ENCODE measurements at places on chromosomes 7 and 10.

GRCh38 chr7:37016064-37016878, 292.0 kb upstream of the AOAH start:
- no peak for DNase-seq

DNA sequence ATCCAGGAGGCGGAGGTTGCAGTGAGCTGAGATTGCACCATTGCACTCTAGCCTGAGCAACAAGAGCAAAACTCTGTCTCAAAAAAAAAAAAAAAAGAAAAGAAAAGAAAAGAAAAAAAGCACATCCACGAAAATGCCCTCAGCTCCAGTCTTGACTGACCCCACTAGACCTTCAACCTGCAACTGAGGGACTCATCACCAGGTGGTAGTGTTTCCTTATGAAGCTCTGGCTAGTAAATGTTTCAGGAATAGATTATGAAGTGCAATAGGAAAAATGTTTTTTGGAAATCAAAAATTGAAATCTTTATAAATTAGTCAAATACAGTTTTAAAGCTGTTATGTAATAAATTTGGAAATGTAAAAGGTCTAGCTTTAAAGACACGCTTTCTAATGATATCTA, 22.4 kb downstream of the TLL2 start:
- no peak for DNase-seq

GRCh38 chr7:124387056-124387455, 354.2 kb upstream of the TMEM229A start:
- no peak for DNase-seq

DNA sequence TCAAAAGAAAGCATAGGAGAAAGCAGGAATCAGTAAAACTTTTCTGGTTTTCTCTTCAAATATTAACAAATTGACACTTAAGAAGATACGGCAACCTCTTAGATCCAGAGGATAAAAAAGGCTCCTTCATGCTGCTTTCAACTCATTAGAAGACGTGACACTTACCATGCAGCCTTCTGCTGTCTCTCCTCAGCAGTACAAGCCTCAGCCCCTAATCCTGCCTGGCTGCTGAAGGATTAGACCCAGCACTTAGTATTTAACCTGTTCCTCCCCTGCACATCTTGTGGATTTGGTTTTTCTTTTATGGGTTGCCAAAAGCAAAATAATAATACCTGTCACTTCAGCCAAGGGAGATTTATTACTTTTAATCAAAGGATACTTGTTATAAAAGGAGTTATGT, 108.4 kb downstream of the LYZL1 start:
- no peak for DNase-seq

GRCh38 chr10:4183761-4184261, 398.8 kb upstream of the KLF6 start:
- peak; percentile 56 for DNase-seq

GRCh38 chr7:51138123-51139085, 178.2 kb downstream of the COBL start:
- DNase-seq: no peak

DNA sequence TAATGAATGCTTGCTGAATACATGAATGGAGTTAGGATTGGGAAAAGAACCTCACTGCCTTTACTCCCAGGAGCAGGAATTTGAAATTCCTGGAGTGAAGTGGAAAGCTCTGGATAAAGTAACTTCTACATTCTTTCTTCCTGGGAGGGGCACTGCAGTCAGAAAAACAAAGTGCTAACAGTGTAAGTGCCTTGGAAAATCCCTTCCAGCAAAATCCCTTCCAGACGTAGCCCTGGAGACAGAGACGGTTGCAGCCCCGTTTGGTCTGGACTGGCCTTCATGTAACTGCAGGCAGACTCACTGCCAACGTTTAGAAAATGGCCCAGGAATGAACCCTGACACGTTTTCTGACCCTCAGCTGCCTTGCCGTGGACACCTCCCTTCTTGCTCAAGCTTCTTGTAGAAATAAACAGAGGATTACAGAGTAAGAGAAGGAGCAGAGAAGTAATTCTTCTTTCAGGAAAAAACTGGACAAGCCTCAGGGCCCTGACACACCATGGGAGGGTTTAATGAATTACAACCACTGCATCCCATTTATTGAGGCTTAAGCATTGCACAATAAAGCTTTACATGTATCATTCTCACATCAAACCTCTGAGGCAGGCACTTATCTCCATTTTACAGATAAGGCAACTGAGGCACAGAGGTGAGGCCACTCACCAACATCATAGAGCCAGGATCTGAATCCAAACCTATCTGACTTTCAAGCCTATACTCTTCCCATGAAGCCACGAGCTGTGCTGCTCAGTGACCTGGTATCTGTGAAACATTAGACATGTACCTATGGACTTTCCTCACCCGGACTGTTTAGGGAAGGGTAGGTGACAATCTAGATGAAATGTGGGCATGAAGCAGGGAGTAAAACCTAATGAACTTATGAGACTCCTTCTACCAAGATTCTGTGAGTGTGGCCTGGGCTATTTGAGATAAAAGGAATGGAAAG, 7.8 kb downstream of the ITPRIP start:
- peak; percentile 83 for DNase-seq

GRCh38 chr10:25965584-25965983, 31.6 kb downstream of the MYO3A start:
- no peak for DNase-seq

GRCh38 chr7:148299350-148300276, 291.0 kb upstream of the C7orf33 start:
- DNase-seq: no peak

GRCh38 chr7:164882-165660, 27.3 kb upstream of the FAM20C start:
- DNase-seq: no peak

- DNase-seq: no peak
These were observed 1262.6 kb upstream of the SORCS1 start for GRCh38 chr10:108427146-108427545.

DNA sequence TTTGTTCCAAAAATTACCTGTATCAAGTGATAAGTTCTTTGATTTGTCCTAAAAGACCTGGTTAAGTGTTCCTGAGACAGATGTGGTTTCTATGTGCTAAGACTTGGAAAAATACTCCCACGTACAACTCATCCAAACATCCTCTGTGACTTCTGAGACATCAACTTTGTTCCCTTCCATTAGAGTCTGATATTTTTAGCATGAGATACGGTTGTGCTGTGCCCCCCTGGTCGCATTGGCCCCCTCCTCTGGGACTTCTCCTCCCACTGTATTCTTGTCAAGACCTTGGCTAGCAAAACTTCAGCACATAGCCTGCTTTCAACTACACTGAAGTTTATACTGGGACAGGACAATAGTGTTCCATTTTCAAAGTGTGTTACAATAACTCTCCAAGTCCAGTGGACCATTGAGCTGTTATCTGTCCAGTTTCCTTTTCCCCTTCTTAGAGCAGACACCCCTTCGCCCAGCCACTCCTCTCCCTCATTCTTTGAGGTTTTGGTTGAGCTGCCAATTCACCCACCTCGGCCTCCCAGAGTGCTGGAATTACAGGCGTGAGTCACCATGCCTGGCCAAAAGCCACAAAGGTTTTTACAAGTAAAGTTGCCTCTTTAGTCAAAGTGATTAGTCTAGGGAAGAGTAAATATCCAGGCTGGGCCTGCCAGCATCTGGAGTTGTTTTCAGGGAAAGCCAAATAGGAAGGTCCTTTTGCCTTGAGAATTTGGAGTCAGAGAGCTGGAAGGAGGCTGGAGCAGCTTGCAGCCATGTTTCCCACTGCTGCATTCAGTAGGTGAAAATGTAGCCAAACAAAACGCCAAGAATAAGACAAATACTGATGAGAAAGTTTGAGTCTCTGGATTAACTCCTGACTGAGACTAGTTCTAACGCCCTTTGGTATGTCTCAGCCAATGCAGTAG, 17.8 kb upstream of the PDLIM1 start:
- peak; percentile 98 for DNase-seq

DNA sequence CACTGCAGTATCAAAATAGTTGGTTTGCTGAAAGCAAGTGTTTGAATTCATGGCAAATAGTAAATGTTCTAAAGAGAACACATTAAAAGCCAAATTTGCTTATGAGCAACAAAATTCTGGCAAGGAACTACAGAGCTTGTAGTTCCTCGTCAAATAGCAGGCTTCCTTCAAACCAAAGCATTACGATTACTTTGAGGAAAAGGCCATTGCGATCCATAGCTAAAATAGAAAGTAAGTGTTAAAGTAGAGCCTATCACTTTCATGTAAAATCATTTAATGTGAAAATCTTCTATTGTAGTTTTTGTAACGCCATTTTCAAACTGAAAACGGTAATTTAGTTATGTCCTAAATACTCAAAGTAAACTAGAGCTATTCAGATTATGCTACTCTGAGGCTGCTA, 20.1 kb downstream of the CACNA2D1 start:
- DNase-seq: no peak

GRCh38 chr10:65341323-65341925, 1584.4 kb upstream of the LRRTM3 start:
- DNase-seq: peak; percentile 70

GRCh38 chr7:28697913-28698563, 260.1 kb downstream of the TRIL start:
- DNase-seq: no peak

- no peak for DNase-seq
These were observed 17.5 kb upstream of the CHST15 start for GRCh38 chr10:124110882-124111281.

DNA sequence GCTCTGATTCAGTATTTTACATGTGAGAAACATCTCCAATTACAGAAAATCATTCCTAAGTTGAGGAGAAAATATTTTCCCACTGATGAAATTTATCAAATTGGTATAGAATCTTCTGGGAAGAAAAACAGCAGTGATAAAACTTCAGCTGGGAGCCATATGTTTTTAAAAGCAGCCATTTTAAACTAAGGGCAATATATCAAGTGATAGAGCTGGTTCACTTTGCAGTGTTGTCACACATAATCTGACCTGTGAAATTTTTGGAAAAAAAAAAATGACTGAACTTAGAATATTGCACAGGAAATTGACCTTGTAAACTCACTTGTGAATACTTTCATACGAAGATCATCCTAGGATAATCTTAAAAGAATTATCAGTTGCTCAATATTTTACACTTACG, 10.5 kb upstream of the EZH2 start:
- DNase-seq: no peak

DNA sequence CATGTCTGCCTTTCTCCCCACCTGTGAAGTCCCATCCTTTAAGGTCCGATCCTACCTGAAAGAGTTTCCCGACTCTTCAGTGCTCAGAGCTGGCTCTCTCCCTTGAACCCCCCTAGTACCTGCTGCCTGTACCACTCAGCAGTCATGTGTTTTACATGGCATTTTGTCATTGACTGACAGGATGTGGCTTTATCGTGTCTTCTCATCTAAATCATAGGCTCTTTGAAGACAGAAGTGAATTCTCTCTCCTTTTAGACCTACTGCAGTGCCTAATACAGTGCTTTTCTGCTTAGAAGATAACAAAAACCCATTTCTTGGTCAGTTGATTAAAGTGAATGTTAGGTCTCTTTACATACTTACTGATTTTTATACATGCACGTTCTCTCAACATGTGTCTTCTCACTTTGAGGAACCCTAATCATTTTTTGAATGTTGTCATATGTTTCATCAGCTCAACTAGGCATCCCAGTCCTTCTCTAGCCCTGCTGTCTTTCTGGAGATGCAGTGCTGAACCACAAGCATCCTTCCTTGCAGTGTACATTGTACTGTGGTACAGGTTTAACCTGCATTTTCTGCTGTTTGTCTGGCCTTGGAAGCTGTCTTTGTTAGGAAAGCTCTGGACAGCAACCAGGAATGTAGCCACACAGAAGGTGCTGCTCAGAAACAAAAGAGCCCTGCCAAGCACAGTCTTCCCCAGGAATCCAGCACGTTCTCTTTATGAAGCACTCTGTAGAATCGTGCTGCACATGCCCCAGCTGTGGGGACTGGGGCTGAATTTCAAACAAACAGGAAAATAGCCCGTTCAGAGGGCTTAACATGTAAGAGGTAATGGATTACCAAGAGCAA, 28.1 kb upstream of the LRRC4 start:
- DNase-seq: no peak

DNA sequence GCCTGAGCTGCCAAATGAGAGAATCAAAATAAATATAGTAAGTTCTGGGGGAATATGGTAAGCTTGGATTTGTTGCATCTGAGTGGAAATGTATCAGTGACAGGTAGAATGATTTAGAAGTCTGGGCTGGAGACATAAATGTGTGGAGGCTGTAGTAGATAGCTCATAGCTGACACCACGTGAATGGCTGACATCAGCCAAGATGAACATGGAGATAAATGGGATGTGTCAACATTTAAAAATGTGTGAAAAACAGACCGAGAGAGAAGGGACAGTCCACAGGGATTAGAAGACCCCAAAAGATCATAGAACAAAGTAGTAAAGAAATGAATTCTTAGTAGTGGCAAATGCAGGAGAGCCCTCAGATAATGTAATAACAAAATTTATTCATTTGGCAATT, 40.9 kb downstream of the NAMPT start:
- no peak for DNase-seq

- DNase-seq: peak; percentile 59
These were observed 215.7 kb downstream of the BAMBI start for GRCh38 chr10:28892818-28893547.

DNA sequence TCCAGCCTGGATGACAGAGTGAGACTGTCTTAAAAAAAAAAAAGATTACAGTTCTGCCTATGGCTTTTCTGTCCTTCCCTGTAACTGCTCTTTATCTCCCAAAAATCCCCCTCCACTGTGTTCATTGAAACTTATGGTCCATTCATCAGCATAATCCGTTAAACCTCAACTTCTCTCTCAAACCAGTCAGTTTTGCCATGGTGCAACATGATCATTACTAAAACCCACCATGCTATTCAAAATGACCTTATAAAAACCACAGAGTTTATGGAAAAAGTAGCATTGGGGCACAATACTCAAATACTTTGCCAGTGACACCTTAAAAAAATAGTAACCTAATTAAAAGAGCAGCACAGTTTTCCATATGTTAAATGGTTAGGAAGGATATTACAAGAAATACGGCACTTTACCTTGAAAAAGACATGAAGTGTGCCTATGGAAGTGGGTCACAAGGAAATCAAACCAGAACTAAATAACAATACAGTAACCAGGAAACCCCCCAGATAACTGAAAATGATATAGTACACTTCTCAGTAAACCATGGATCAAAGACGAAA, 74.0 kb upstream of the ST8SIA6 start:
- peak; percentile 77 for DNase-seq

DNA sequence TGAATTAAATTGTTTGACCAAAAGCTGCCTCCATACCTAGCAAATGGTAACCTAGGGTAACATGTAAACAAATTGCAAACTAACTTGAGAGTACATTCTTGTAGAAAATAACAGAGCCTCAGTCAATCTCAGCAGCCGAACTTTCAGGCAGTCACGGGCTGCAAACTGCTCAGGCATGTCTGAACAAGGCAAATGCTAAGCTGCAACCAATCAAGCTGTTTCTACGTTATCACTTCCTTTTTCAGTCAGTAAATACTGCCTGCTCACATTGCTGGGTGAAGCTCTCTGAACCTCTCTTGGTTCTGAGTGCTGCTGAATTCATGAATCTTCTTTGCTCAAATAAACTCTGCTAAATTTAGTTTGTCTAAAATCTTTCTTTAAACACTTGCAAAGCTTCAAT, 1212.4 kb downstream of the SORCS1 start:
- DNase-seq: peak; percentile 40

- DNase-seq: peak; percentile 68
These were observed 58.0 kb downstream of the PDSS1 start for GRCh38 chr10:26755443-26755903.
